Panc1 (cell line): ENCODE measurements at places on chromosomes 12 and 14.

DNA sequence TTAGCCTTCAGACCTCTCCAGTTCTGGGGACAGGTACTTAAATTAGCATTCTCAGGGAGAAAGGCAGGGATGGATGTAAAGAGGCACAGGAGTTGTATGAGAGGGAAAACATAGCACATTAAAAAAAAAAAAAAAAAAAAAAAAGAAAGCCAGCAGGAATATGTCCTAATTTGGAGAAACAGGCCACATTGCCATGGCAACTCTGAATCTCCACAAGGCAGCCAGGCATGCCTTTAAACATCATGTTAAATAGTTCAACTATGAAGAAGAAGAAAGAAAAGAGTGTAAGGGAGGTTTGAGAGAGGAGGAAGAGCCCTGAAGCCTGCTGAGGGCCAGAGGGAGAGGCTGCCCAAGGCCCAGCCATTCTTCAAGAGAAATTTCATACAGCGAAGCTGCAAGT lies 145.8 kb downstream of the GRIN2B start:
- H3K27ac ChIP-seq: no peak overlapping the region
- H3K27me3 ChIP-seq: no peaks in the 10 kb centered on the region
- no peaks in the 10 kb centered on the region for H3K4me1 ChIP-seq
- no peak overlapping the region for H3K4me3 ChIP-seq
- no peaks in the 10 kb centered on the region for H3K36me3 ChIP-seq
- no peak for DNase-seq

DNA sequence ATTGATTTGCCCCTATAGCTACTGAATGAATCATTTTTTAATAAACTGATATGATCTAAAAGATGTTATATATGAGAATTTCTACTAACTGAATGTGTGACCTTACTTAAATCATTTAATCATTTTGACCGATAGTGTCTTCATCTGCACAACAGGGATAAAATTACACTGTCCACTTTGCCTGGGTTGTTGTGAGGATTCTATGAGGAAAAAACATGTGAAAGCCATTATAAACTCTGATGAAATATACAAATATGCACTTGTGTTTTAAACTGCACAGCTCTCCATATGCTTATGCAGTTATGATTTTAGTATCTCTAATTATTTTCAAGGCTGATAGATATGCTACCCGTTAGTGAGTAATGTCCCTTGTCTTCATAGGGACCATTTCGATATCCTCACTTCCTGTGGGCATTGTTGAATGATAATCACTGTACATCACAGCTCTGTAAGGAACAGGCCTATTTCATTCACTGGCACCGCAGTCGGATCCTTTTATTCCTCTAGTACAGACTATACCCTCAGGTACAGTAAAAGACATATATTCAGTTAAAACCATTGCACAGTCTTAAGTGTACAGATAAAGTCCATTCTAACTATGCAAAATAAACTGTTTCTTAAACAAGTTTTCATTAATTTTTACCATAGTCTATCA lies 88.7 kb upstream of the RAP1B start:
- H3K27ac ChIP-seq: peak overlapping the region; percentile 97
- H3K27me3 ChIP-seq: no peaks in the 10 kb centered on the region
- H3K4me1 ChIP-seq: peaks cover 34% of the 10 kb centered on the region
- no peaks in the 10 kb centered on the region for H3K36me3 ChIP-seq

DNA sequence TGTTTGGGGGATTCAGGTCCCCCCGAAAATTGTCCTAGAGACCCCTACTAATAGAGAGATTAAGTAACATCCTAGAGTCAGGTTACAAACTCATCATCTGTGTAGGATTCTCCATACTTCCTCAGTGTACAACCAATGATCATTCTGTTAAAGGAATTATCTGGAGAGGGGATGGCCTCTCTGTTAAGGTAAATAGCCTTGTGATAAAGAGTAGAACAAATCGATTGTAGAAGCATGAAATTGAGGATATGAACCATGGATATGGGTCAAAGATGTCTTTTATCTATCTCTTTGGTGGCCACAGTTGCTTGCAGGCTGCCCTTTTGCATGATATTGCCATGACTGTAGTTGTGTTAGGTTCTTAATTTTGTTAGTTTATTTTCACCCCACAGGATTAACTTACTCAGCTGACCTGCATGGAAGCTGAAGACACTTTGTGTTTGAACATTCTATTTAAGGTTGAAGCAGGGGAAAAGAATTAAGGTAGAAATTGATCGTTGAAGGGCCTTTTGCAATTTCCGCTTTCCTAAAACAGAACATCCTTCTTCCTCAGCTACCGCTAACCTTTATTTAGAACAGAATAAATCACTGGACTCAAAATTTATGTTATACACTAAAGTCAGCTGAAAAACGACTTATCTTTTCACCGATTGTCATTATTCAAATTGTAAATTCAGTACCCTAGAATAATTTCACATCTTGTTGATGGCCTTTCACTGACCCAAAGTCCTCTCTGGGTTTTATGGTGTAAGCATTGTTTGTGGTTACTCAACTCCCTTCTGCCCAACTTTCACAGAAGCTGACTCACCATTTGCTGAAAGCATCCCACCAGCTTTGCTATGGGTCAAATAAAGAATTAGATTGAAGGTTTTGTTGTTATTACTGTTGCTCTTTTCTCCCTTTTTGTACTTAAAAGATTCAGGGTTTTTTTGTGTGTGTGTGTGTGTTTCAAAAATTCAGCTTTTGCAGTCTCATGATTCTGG lies 52.3 kb downstream of the IRAK3 start:
- H3K27ac ChIP-seq: no peak overlapping the region
- no peaks in the 10 kb centered on the region for H3K36me3 ChIP-seq
- H3K27me3 ChIP-seq: no peaks in the 10 kb centered on the region; the same call in 1 of the 2 replicates
- no peak for DNase-seq
- H3K4me1 ChIP-seq: no peaks in the 10 kb centered on the region

- no peaks in the 10 kb centered on the region for H3K27me3 ChIP-seq
- no peak overlapping the region for H3K4me3 ChIP-seq
- H3K36me3 ChIP-seq: no peaks in the 10 kb centered on the region
- DNase-seq: no peak
- H3K27ac ChIP-seq: no peak overlapping the region
These were observed 13.0 kb upstream of the NUDT14 start for GRCh38 chr14:105193916-105194782.

DNA sequence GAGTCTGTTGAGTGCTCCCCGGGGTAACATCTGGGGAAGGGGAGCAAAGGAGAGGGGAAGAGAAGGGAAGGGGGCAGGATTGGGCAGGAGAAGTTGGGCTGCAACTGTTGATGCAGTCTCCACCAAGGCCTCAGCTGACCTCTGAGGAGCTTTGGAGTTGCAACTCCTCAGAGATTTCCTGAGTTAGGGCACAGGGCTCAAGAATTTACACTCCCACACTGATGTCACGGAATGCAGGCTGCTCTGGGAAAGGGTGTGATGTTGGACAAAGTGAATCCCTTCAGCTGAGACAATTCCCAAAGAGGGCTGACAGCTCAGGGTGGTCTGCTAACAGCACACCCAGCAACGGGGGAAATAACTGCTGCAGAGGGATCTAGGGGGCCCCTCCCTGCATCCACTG lies 295.6 kb downstream of the PCNX1 start:
- no peaks in the 10 kb centered on the region for H3K36me3 ChIP-seq
- no peak overlapping the region for H3K4me3 ChIP-seq
- no peak for DNase-seq
- H3K4me1 ChIP-seq: no peaks in the 10 kb centered on the region
- H3K27ac ChIP-seq: no peak overlapping the region

DNA sequence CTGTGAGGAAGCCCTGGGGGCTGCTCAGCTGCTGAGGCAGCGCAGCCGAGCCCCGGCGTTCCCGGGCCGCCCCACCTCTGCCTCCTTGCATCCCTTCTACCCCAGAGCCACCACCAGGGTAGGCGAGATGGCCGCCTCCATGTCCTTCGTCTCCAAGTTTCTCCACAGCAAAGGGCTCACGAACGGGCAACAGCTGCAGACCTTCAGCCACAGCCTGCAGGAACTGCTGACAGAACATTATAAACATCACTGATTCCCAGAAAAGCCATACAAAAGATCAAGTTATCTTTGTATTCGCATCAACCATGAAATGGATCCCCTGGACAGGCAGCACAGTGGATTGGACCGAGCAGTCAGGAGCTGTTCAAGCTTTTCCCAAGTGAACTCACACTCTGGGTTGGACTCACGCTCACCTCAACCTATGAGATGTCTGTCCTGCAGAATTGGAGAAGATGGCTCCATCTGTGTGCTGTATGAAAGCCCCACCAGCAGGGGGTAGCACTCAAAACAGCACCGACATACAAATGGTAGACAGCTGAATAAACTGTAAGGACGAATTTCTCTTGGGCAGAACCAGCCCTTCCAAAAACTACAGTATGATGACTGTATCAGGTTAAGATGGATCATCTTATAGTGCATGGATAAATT lies 19.4 kb upstream of the A2M start:
- no peaks in the 10 kb centered on the region for H3K4me1 ChIP-seq
- H3K27me3 ChIP-seq: 0 out of 2 replicates have a peak, but pooled peaks cover 2% of the 10 kb centered on the region
- H3K27ac ChIP-seq: no peak overlapping the region
- no peaks in the 10 kb centered on the region for H3K36me3 ChIP-seq
- no peak for DNase-seq
- no peak overlapping the region for H3K4me3 ChIP-seq

GRCh38 chr12:19005257-19005801 lies 124.2 kb upstream of the PLEKHA5 start:
- no peaks in the 10 kb centered on the region for H3K36me3 ChIP-seq
- no peak overlapping the region for H3K4me3 ChIP-seq
- no peaks in the 10 kb centered on the region for H3K4me1 ChIP-seq

DNA sequence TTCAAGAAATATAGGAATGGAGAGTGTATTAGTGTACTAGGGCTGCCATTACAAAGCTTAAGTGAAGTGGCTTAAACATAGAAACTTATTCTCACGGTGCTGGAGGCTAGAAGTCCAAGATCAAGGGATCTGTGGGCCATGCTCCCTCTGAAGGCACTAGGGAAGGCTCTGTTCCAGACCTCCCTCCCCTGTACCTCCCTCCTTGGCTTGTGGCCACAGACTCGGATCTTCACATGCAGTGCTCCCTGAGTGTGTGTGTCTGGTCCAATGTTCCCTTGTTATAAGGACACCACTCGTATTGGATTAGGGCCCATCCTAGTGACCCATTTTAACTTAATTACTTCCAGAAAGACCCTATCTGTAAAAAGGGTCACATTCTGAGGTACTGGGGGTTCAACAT lies 225.6 kb downstream of the VRK1 start:
- no peak overlapping the region for H3K27ac ChIP-seq
- no peaks in the 10 kb centered on the region for H3K4me1 ChIP-seq
- no peaks in the 10 kb centered on the region for H3K36me3 ChIP-seq

GRCh38 chr12:46627686-46628085 lies 198.1 kb downstream of the SLC38A4 start:
- no peak overlapping the region for H3K27ac ChIP-seq
- DNase-seq: no peak
- no peaks in the 10 kb centered on the region for H3K36me3 ChIP-seq

GRCh38 chr12:1527789-1528188 lies 66.6 kb downstream of the FBXL14 start:
- no peaks in the 10 kb centered on the region for H3K36me3 ChIP-seq
- H3K4me3 ChIP-seq: no peak overlapping the region
- H3K27ac ChIP-seq: 0 out of 2 replicates have a peak overlapping the region, but pooled peaks have one; percentile 44
- no peak for DNase-seq

DNA sequence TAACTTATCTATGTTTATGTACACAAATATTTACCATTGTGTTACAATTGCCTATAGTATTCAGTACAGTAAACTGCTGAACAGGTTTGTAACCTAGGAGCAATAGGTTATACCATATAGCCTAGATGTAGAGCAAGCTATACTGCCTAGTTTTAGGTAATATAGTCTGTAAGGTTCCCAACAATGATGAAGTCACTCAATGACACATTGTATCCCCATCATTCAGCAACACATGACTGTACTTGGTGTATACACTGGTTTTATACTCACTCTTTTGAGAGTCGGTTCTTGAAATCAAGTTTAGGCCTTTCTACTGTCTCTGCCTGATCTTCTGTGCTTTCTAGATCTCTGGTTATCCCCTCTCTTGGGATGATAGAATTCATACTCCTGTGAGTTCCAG lies 5.5 kb downstream of the RNASE1 start:
- no peak overlapping the region for H3K4me3 ChIP-seq
- H3K36me3 ChIP-seq: no peaks in the 10 kb centered on the region
- no peak for DNase-seq
- no peaks in the 10 kb centered on the region for H3K4me1 ChIP-seq
- no peaks in the 10 kb centered on the region for H3K27me3 ChIP-seq

GRCh38 chr14:75980856-75981255 lies 939 bp downstream of the TGFB3 start:
- H3K4me1 ChIP-seq: peaks cover 15% of the 10 kb centered on the region
- H3K36me3 ChIP-seq: no peaks in the 10 kb centered on the region; the same call in 1 of the 2 replicates
- DNase-seq: no peak
- peak overlapping the region; percentile 31; the same call in 1 of the 2 replicates for H3K27ac ChIP-seq
- H3K27me3 ChIP-seq: no peaks in the 10 kb centered on the region

DNA sequence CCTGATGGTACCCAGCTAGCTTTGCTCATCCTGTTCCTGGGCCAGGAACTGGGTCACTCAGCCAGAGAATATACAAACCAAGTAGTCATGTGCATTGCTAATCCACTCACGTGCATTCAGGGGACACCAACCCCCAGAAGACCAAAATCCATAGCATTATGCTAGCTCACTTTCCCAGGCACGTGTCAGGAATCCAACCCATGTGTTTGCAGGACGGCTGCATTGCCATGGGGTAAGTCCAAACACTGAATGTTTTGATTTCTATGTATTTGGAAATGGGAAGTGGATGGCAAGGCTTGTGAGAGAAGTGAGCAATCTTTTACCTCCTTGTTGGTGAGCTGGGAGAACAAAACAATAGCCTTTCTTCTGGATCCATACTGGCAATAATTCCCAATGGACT lies 87.1 kb upstream of the FOXN3 start:
- no peak overlapping the region for H3K27ac ChIP-seq
- H3K4me3 ChIP-seq: no peak overlapping the region
- no peaks in the 10 kb centered on the region for H3K27me3 ChIP-seq
- DNase-seq: no peak

- H3K36me3 ChIP-seq: no peaks in the 10 kb centered on the region
- no peaks in the 10 kb centered on the region for H3K27me3 ChIP-seq
- peaks cover 4% of the 10 kb centered on the region for H3K4me1 ChIP-seq
- H3K27ac ChIP-seq: no peak overlapping the region
- no peak for DNase-seq
These were observed 92.4 kb downstream of the SAMD4A start for GRCh38 chr14:54659365-54659764.

GRCh38 chr14:100828031-100828769 lies 2.3 kb downstream of the MEG3 start:
- H3K27ac ChIP-seq: no peak overlapping the region; the same call in 1 of the 2 replicates
- no peaks in the 10 kb centered on the region for H3K27me3 ChIP-seq
- H3K36me3 ChIP-seq: no peaks in the 10 kb centered on the region
- H3K4me1 ChIP-seq: peaks cover 4% of the 10 kb centered on the region; the same call in 1 of the 2 replicates
- H3K4me3 ChIP-seq: peak overlapping the region; percentile 55

GRCh38 chr12:388012-388411 lies 1.1 kb downstream of the KDM5A start:
- peaks cover 5% of the 10 kb centered on the region; the same call in 1 of the 2 replicates for H3K4me1 ChIP-seq
- peak overlapping the region; percentile 89 for H3K27ac ChIP-seq
- no peak for DNase-seq
- peaks cover 9% of the 10 kb centered on the region; the same call in 1 of the 2 replicates for H3K36me3 ChIP-seq

GRCh38 chr14:70005281-70005805 lies 126.1 kb downstream of the SMOC1 start:
- no peaks in the 10 kb centered on the region for H3K27me3 ChIP-seq
- no peak for DNase-seq
- no peak overlapping the region for H3K27ac ChIP-seq
- H3K36me3 ChIP-seq: no peaks in the 10 kb centered on the region

GRCh38 chr12:52316290-52316689 lies 4.9 kb downstream of the KRT83 start:
- no peaks in the 10 kb centered on the region for H3K27me3 ChIP-seq
- no peaks in the 10 kb centered on the region for H3K36me3 ChIP-seq
- no peaks in the 10 kb centered on the region for H3K4me1 ChIP-seq
- no peak for DNase-seq

- no peaks in the 10 kb centered on the region for H3K4me1 ChIP-seq
- H3K27me3 ChIP-seq: no peaks in the 10 kb centered on the region
- H3K27ac ChIP-seq: no peak overlapping the region
- no peak overlapping the region for H3K4me3 ChIP-seq
- no peaks in the 10 kb centered on the region for H3K36me3 ChIP-seq
These were observed 30.8 kb upstream of the CMKLR1 start for GRCh38 chr12:108369736-108370396.
